ENCODE measurements at places on chromosomes 5 and 9.

DNA sequence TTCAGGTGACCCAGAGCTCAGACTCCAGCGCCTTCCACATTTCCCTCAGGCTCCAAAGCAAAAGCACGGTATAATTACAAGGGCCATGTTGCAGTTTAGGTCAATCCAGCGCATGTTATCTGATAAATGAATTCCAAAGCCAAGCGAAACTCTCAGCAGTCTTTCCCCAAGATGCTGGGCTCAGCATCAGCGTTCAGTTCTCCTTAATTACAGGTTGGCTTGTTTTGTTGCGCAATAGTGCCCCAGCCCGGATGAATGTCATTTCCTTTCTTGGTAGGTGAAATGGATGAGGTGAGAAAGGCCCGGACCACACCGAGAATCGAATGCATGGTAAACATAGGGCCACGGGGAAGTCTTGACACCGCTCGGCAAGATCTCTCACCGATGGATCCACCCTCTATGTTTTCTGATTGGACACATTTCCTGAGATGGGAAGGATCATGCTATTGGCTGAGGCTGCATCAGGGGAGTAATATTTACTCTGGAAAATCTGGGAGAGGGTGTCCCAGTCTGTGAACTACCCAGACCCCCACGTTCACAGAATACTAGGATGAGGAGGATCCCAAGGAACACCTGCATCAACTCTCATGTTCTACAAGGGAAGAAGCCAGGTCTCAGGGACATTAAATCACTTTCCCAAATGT lies 221.2 kb upstream of the ANKRD55 start:
- no peak for DNase-seq

DNA sequence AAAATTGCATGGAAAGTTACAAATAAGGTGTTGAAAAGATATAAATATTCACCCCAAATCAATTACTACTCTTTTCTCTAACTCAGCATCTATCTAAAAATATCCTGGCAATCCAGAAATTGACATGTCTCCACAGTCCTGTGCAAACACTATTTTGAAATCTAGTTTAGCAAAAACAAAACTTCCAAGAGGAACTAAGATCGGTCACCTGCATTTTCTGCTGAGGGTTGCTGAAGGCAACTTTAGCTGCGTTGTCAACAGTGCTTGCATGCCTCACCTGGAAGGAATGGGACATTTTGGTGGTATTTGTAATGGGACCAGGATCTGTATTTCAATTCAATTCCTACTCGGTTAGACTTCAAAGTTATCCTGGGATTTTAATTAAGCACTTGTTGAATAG lies 398.3 kb downstream of the NTRK2 start:
- no peak for DNase-seq

- no peak for DNase-seq
Observed at GRCh38 chr5:139012176-139012575, 137.0 kb upstream of the LRRTM2 start.

GRCh38 chr9:80013891-80014290 lies 442.1 kb downstream of the TLE4 start:
- no peak for DNase-seq

DNA sequence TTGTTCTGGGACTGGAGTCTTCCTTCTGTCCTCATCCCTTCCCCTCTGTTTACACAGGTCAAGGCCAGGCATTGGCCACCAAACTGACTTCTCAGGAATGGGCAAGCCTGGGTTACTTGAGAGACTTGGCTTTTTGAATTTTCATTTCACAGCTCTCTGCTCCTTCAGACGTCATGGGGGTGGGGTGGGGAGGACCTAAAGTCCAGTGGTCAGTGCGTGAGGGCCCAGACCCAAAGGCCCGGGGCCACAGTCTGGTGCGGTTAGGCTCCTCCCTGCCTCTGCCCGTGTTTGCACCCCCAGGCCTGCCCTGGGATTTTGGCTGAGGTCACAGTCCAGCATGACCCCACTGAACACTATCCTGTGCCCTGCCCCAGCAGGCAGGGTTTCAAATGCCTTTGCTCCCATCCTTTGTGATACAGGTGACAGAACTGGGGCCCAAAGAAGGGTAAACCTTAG lies 4.1 kb upstream of the CXXC5 start:
- no peak for DNase-seq

GRCh38 chr5:50738864-50739263 lies 72.4 kb downstream of the PARP8 start:
- no peak for DNase-seq

DNA sequence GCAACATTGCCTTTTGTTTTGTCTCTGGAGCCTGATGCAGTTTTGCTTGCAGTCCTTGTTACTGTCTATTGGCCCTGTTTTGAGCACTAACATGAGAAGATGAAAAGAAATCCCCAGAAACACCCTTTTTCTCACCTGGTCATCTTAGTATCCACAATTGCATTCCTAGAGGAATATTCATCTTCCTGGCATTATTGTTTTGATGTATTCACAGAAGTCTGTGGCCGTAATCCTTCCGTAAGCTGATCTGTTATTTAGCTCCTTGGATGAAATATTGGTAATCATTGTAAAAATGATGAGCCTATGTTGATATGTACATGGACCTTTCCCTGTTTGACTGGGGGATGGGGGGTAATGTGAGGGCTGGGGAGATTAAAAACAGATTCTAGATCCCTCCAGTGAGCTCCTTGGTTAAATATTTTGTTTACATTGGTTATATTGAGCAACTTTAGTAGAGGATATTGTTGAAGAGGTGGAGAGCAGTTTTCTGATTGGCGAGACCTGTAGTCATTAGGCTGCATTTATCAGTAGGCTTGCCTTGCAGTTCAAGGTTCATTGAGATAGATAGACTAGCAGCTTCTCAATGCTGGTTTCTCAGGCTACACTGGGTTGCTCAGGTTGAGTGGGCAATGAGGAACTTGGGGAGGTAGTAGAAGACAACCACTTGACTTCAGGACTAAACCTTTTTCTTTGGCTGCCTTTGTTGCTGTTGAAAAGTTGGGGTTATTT lies 117.5 kb downstream of the MACIR start:
- DNase-seq, result no peak

DNA sequence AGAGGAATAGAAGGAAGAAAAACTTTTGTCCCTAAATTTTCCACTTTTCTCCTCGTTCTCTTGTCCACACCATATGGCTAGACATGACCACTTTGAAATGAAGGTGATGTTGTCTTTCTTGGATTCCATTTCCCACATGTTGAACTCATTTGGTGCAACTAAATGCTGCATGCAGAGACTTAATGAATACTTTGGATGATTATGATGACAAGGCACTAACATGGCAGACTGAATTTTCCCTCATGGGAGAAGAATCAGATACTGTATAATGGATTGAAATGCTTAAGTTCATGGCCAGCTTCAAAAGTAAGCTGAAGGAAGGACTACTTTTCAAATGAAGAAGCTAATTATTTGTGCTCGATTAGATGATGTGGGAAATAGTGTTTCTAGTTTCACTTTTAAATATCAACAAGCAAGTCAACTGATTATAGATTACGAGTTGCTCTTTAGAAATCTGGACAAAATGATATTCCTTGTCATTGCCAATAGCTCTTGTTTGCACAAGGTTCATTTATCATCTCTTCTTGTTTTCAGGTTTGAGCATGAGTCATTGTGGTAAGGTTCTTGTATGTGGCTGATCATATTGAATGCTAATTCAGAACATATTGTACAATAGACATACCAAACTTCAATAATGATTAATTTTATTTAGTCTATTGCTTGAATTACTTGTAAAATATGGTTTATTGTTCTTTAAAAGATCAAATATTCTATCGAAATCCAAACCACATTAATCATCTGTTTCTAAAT lies 501.3 kb upstream of the FTMT start:
- peak; percentile 36 for DNase-seq

DNA sequence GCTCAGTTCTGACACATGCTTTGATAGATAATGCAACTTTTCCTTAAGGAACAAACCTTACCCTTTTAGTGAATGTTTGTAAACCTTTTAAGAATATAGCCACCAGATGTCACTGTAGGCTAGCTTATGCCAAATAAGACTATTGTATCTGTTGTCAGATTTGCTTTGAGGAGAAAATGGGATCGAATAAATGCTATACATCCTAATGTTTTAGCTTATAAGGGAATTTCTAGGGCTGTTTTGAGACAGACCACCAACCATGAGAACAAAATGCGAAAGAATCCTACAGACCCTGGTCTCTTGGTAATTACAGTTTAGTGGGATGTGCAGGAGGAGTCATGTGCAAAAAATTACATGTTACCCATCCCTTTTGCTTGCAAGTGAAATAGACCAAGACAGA lies 127.6 kb upstream of the NMUR2 start:
- DNase-seq, result peak; percentile 69
